Activated gamma-delta T cell treated with Interleukin-2 at 50 U/mL for 16 hours (primary cell): ENCODE measurements at places on chromosomes 5 and 9.

GRCh38 chr9:123365881-123366528 is 10.0 kb downstream of the CRB2 start:
- DNase-seq = no peak

DNA sequence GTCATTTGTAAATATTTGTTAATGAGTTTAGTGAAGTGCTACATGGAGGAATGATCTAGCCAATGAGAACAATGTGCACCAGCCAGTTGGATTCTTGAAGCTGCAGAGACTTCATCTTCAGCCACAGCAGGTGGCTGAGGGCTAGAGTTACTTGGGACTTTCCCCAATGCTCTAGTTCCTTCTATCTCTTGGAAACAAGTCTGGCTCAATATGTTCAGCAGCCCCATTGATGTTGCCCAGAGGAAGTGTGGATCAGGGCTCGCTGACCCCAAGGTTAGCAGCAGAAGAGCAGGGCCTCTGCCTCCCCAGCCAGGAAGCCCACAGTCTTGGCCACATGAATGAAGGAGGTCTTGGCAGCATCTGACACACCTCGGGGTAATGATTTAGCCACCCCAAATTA is 117.5 kb downstream of the SLC1A3 start:
- DNase-seq = no peak

DNA sequence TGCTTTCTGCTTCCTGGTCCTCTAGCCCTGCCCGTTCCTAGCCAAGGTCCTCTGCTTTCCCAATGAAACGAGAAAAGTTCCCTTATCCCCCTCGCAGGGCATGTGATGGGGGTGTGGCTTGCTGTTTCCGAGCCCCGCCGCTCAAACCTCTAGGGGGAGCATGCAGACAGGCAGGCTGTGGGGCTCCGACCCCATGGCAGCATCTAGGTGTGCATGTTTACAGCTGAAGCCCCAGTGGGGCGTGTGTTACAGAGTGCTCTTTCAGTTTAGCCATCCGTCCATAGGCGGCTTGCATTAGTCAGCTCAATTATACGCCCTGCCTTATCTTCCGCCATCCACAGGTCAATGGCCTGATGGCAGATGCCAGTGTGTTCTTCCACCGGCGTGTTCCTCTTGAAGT is 48.3 kb upstream of the SPATA31E1 start:
- no peak for DNase-seq

DNA sequence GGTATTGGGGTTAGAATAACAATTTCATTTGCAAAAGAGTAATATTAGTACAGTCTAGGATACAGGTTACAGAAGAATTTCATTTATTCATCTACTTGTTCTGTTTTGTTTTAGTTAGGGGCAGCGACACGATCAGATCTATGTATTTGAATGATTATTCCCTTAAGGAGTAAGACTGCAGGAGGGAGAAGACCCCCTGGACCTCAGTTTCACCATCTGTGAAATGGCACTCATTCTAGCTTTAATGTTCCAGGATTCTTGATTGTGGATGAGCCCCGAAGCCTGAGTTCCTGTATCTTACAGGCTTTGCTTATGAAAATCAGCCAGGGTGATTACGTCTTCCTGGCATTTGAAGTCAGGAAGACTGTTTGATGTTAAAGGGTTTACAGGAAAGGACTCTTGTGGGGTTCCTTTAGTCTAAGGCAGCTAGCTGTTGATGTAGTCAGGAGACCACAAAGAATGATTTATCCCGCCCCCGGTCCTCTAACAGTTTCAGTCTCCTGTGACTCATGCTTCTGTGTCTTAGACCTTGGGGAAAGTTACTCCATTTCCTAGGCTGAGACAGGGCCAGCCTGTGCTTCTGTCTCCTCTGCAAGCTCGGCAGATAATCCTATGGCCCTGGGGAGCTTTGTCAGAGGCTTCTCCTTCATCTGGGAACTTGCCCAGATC is 11.5 kb downstream of the SMIM3 start:
- peak; percentile 52 for DNase-seq

DNA sequence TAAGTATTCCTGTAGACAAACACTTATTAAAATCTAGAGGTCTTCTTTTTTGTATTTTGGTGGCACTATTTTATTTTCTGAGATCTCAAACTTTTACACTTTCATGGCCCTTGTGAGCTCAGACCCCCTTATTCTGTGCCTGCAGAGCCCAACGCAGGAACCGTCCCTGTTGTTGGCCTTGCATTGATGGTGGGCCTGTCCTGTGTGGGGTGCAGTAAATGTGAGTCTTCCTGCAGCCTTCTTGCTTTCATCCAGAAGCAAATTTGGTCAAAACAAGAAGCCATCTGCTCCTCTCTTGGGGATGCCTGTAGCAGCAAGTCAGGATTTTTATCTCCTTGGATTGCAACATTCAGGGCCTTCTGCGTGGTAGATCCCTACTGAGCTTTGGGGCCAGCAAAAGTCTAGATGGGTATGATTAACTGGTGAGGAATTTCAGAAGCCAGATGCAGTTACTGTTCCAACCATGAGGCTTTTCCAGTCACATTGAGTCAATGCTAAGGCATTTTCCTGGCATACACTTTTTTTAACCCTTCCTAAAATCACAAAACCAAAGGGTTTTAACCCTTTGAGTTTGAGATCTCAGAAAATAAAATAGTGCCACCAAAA is 31.7 kb downstream of the BASP1 start:
- no peak for DNase-seq

- DNase-seq = no peak
Measured at GRCh38 chr5:77218263-77218662, 7.8 kb downstream of the PDE8B start.

DNA sequence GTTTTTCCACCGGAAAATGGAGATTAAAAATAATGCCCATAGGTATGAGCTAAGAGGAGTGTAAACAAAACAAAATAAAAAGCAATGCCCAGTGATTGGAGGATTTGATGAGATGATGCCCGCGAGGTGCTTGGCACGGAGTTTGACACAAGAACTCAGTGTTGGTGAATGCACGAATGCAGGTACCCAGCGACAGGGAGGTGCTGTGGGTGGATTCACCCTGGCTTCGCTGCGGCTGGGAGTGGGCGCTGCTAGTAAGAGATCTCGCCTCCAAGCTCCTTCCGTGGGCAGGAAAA is 526 bp upstream of the STXBP1 start:
- DNase-seq = no peak

DNA sequence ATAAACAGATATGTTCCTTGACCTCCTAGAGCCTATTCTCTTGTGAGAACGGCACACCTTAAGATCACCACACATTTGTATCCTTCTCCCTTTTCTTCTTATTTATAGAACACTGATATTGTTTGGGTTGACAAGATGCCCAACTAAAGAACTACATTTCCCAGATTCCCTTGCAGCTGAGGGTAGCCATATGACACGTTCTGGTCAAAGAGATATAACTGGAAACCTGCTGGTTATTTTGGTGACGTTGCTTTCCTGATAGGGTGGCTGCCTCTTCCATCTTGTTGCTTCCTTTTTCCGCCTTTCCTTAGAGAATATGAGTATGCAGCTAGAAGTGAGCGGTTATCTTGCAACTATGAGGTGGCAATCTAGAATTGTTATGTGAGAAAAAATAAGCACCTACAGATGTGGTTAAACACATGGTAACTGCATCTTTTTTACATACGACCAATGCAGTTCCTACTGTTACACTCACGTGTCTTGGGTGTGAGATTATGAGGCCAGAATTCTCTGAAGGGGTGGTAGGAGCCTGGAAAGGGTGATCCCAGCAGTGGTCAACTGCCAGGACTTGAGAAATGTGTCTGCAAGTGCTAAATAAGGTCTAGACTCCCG is 72.9 kb downstream of the SEC61B start:
- DNase-seq = no peak

DNA sequence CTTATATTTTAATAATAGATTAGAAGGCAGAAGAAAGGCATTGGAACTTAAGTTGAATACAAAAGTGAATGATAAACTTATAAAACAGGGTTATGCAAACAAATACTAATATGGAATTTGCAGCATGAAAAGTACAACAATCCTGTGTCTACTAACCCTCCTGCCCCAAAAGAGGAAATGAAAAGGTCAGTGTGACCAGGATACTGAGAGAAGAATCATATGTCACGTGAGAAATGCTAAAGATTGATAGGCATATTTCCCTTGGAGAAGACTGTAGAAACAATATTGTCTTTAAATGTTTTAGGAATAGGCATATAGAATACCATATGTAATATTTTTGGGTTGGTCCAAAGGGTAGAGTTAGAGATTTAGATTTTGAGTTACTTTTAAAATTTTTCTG is 3.8 kb downstream of the WDR36 start:
- no peak for DNase-seq

DNA sequence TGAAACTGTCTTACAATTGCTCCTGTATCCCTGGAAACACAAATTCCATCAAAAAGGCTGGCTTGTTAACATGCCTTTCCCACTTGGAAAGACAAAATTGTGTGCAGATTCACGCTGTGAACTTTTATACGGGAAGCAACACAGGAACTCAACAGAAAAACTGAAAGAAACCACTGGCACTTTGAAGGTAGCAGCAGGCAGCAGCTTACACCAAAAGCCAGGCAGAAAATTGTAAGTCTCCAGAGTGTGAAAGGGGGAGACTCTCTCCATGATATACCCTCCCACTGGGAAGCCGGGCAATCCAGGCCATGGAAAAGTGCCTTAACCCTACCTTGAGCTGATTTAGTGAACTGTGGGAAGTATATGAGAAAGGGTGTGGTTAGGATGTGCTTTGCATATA is 943.7 kb downstream of the CDH18 start:
- DNase-seq = no peak

DNA sequence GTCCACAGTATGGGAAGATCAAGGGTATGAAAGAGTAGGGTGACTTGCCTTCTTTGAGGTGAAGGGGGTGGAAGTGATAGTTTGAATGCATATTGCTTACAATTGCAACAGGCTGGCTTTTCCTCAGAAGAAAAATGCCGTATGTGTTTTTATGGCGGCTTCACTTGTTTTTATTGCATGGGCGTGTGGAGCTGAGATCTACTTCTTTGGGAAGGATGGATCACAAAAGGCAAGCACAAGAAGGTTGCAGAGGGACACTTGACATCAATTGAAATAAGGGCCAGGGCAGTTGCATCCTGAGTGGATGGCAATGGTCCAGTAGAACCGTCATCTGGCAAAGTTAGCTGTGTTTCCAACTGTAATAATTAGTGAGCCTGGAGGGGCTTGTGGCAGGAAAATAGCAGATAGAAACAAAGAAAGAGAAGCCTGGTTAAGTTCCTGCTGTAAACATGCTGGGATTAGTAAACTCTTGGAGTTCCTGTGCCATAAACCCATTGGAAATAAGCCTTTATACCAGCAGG is 138.4 kb downstream of the NTRK2 start:
- no peak for DNase-seq

- DNase-seq = peak; percentile 57
Measured at GRCh38 chr5:141849415-141850243, 28.6 kb downstream of the PCDH1 start.

- DNase-seq = no peak
Measured at GRCh38 chr5:136037001-136037705, 8.4 kb downstream of the TGFBI start.

DNA sequence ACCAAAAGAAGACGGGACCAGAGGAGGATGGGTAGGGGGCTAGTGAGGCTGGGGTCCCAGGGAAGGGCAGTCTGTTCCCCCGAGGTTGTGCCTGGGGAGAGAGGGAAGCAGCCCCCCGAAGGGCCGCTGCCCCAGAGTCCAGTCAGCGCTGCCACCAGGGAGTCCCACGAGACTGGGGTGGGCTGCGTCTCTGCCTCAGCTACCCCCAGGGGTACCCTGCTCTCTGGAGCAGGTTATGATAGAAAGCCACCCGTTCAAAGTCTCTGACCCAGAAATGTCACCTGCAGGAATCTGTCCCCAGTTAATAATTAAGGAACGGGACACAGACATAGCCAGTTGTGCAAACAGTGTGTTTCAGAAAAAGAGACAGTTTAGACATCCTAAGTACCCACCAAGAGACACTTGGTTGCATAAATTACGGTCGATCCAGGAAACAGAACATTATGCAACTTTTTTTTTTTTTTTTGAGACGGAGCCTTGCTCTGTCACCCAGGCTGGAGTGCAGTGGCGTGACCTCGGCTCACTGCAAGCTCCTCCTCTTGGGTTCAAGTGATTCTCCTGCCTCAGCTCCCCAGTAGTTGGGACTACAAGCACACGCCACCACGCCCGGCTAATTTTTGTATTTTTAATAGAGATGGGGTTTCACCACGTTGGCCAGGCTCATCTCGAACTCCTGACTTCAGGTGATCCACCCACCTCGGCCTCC is 10.7 kb upstream of the AGPAT2 start:
- DNase-seq = no peak

DNA sequence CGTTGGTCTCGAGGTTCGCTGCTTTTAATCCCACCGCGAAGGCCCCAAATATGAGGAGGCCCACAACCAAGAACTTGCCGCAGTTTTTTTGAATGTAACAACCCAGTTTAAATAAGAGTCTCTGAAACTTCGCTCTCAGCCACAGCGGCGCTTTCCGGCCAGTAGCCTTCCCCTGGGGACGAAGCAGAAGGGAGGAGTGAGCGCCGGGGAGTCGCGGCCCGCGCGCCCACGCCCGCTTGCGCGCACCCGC is 10.4 kb downstream of the PTCH1 start:
- DNase-seq = no peak

DNA sequence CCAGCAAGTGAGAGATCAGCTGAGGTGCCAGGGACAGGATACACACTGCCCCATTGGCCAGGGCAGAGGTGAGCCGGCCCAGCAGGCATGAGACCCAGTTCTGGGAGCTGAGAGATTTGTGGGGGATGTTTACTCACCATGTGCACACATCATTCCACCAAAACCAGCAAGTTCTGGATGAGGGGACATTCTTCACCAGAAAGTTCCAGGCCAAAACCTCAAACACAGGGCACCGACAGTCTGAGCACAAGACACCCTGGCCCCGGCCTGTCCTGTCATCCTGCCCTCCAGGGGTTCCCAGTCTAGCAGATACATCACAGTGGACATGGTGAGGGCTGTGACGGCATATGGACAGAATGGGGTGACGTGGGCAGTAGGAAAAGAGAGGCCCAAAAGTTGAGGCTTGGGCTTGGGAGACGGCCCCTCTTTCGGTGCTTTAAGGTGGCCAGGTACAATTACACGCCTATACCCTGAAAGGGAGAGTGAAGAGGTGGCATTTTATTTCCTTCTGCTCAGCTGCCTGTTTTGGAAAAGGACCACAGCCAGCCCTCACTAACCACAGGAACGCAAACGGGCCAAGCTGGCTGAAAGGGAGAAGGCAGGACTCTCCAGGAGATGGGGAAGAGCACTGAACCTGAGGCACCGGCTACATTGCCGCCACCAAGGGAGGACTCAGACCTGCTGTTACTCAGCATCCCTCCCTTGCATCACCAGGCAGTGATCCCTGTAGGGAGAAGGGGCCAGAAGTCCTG is 64.0 kb downstream of the SHB start:
- no peak for DNase-seq

GRCh38 chr9:126328407-126328806 is 1.8 kb downstream of the MVB12B start:
- no peak for DNase-seq
